ENCODE measurements at places on chromosomes 1 and 21.

DNA sequence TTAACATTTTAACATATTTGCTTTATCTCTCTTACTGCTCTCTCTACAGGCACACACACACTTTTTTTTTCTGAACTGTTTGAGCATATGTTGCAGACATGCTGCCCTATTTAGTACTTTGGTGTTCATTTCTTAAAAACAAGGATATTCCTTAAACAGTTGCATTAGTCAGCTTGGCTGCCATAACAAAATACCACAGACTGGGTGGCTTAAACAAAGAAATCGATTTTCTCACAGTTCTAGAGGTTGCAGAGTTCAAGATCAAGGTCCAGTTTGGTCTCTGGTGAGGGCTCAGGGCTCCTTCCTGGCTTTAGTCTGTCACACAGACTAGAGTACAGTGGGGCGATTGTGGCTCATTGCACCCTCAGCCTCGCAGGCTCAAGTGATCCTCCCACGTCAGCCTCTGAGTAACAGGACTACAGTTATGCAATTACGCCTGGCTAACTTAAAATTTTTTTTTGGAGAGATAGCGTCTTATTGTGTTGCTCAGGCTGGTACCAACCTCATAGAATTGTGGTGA lies 46.7 kb downstream of the RPRD2 start:
- no peak for DNase-seq

GRCh38 chr21:15763359-15763758 lies 33.6 kb downstream of the USP25 start:
- no peak for DNase-seq

GRCh38 chr1:202105571-202106339 lies 17.0 kb upstream of the GPR37L1 start:
- DNase-seq = no peak

DNA sequence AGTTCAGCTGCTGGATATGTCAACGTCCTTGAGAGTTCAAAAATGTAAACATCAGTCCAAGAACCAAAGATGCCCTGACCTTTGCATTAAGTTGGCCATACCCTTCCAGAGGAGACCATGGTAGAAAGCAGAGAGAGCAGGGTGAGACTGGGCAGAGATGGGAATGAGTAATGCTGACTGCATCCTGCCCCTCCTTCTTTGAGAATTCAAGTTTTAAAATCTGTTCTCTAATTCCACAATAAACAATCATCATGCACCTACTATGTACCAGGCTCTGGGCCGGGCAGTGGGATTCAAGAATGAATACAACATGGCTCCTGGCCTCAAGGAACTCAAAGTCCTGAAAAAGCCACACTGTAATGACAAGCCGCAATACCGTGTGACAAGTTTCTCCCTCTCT lies 3.9 kb upstream of the HAO2 start:
- no peak for DNase-seq

GRCh38 chr21:36265431-36265830 lies 54.6 kb upstream of the MORC3 start:
- no peak for DNase-seq

DNA sequence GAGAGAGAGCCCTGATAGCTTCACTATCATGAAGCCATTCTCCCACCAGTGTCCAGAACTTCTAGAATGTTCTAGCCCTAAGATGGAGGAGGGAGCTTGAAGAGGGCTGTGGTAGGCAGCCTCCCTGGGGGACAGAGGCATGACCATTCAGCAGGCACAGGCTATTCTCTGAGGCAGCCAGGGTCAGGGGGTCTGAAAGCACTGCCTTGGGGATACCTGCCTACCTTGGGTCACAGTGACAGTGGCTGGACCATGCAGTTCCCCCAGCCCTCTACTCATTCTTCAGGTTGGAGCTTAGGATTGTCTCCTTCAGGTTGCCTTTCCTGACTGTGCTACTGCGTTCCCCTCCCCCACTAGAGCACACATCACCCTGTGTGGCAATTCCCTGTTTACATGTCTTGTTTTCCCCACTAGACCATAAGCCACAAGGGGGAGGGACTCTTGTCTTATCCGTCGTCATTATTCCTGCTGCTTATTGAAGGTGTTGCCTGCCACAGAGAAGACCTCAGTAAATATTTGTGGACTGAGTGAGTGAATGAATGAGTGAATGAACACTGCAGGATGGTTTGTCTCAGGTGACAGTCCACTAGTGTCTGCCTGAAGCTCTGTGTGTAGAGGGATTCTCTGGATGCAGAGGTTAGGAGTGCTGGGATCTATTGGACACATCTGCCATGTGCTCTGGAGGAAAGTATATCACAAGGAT lies 5.2 kb downstream of the ZDHHC18 start:
- no peak for DNase-seq

GRCh38 chr1:184866586-184866985 lies 107.7 kb downstream of the NIBAN1 start:
- no peak for DNase-seq

DNA sequence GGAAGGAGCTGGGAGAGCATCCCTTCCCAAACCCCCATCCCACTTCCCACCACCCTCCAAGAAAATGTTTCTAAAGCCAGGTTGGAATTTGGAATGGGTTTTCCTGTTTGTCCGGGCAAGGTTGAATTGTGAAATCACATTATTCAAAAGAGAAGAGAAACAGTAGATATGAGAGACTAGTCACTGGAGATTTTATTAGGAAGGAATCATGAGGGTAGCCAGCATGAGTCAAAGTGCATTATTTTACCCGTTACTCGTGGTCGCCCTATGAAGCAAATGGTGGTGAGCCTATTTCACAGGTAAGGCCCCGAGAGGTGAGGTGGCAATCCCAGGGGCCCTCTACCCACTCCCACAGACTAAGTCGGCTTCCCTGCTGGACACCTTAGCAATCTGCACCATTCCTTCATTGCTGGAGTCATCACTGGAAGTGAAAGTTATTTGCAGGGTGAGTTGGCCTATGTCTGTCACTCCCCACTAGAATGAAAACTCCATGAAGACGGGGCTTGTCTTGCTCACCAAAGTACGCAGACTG lies 52.8 kb downstream of the TOMM20 start:
- no peak for DNase-seq

- no peak for DNase-seq
These were observed 109.1 kb upstream of the HOOK1 start for GRCh38 chr1:59705466-59706302.

GRCh38 chr1:9031484-9032259 lies 5.4 kb upstream of the SLC2A7 start:
- DNase-seq = no peak

- DNase-seq = no peak
These were observed 16.3 kb downstream of the CAPZB start for GRCh38 chr1:19469004-19469403.

GRCh38 chr1:241717975-241718374 lies 65.9 kb downstream of the WDR64 start:
- DNase-seq = no peak

GRCh38 chr1:5286244-5286643 lies 631.8 kb downstream of the AJAP1 start:
- DNase-seq = no peak

- DNase-seq = no peak
These were observed 258.7 kb upstream of the ADGRL4 start for GRCh38 chr1:79264975-79265818.

- no peak for DNase-seq
These were observed 57.2 kb downstream of the FH start for GRCh38 chr1:241462391-241462790.

GRCh38 chr1:83499998-83500397 lies 498.9 kb downstream of the TTLL7 start:
- no peak for DNase-seq

DNA sequence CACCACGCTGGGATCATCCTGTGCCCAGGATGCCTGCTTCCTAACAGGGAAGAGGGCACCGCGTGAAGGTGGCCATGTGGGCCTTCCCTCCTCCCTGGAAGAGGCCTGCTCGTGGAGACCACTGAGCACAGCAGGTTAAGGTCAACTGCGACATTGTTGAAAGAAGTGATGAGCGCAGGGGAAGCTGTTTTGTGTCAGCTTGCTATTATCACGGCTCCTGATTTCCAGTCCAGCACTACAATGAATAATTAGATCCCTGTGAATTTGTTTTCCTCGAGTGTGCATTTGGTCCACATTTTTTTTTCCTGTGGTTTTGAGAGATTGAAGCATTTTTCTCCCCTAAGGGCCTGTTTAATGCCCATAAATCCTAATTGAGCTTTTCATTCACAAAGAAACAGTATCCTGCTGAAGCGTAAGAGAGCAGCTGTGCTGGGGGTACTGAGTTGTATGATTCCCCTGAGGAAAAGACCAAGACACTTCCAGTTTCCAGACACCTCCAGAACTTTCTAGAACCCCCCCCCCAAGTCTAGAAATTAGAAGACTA lies 204.9 kb downstream of the KCNJ6 start:
- no peak for DNase-seq

DNA sequence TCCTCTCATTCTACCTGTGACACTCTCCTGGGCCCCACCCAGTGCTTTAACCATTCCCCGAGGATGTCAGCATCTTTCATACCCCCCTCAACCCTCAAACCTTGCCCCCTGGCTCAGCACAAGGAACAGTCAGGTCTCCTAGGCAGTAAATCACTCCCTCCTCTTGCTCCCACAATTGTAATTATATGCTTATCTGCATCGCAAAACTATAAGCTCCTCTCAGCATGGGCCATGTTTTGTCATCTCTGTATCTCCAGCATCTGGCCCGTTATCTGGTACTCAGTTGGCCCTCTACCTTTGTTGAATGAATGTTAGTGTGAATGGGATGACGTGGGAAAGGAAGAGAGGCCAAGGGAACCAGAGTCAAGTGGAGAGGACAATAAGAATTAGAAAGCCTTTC lies 2.8 kb upstream of the ELOVL1 start:
- DNase-seq = no peak

DNA sequence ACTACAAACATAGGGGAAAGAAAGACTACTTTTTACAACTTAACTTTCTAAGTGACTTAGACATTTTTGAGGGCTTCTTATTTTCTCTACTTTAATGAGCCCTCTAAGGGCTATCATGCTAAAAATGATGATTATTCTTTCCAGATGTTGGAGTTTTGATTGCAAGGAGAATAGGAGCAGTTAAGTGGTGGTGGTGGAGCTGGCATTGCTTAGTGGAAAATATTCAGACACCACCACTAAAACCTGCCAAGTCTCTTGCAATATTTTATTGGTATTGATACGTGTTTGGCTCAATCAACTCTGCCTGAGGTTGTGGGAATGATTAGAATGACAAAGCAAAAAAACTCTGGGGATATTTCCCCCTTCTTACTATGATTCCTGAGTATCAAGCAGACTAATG lies 82.6 kb upstream of the PTGFR start:
- no peak for DNase-seq

GRCh38 chr1:1088801-1089680 lies 14.9 kb upstream of the RNF223 start:
- no peak for DNase-seq

GRCh38 chr21:38433471-38433870 lies 64.8 kb downstream of the ERG start:
- no peak for DNase-seq

GRCh38 chr1:220347654-220348175 lies 75.5 kb upstream of the RAB3GAP2 start:
- DNase-seq = no peak

GRCh38 chr1:67058242-67058641 lies 4.3 kb upstream of the SLC35D1 start:
- no peak for DNase-seq

GRCh38 chr1:1291548-1292441 lies 11.6 kb downstream of the SCNN1D start:
- DNase-seq = no peak

- no peak for DNase-seq
These were observed 415.7 kb upstream of the ESRRG start for GRCh38 chr1:217138799-217139466.

DNA sequence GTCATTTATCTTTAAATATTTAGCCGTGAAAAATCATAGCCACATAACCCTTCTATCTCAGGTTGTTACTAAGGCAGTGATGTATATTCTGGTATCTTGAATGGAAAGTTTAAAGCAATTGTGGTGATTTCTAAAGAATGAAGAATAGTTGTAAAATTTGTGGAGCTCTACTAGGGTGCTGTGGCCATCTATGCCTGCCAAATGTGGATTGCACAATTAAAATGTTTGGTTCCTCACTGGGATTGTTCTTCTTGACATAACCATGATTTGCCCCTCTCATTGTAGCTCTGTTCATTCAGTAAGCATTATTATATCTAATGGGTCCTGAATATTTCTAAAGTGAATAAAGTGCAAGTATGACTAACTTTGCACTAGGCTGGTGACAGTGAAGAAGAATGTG lies 50.1 kb downstream of the AK4 start:
- DNase-seq = no peak

GRCh38 chr1:92554216-92554615 lies 67.5 kb upstream of the GFI1 start:
- DNase-seq = no peak

DNA sequence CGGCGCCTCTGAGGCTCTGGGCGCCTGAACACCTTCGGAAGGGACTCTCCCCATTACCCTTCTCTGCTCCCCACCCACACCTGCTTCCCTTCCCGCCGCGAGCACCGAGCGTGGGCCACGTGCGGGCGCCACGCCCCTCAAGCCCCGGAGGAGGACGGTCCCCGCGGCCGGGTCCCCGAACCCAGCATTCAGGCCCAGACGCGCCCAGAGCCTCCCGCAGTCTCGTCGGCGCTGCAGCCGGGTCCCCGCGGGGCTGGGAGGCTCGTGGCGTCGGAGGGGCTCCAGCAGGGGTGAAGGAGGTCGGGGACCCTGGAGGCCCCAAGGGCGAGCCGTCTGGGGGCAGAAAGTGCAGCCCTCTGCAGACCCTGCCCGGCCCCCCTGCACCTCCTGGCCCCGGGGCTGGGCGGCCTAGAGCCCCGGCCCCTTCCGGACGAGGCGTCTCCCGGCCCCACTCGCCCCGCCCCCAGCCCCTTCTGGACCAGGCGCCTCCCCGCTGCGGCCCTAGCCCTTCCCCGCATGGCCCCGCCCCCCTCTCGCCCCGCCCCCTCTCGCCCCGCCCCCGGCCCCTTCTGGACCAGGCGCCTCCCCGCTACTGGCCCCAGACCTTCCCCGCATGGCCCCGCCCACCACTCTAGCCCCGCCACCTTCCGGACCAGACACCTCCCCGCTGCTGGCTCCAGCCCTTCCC lies 378 bp upstream of the SMIM1 start:
- peak; percentile 72 for DNase-seq

GRCh38 chr21:37374027-37374426 lies 7.5 kb downstream of the DYRK1A start:
- no peak for DNase-seq

DNA sequence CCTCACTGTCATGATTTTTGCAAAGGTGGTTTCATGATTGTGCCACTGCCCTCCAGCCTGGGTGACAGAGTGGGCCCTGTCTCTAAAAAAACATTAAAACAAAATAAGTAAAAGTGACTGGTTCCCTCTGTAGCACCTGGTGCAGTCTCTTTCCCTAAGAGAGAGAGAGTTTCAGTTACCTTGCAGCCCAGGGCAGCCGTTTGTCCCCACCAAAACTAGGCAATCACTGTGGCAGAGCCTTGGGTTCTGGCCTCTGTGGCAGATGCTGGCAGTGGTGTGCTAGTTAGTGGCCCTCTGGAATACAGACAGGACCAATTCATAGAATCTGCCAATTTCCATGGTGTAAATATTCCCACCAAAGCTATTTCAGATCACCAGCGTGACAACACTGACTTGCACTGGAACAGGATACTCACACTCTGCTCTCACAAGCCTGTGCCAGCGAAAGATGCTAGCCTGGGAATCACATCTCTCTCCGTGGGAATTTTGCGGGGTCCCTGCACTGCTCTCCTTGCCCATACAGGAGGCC lies 108.7 kb downstream of the TLR5 start:
- DNase-seq = no peak

GRCh38 chr1:155080312-155081228 lies 1.9 kb downstream of the EFNA3 start:
- DNase-seq = no peak
